ENCODE measurements at places on chromosomes 12 and 14.

DNA sequence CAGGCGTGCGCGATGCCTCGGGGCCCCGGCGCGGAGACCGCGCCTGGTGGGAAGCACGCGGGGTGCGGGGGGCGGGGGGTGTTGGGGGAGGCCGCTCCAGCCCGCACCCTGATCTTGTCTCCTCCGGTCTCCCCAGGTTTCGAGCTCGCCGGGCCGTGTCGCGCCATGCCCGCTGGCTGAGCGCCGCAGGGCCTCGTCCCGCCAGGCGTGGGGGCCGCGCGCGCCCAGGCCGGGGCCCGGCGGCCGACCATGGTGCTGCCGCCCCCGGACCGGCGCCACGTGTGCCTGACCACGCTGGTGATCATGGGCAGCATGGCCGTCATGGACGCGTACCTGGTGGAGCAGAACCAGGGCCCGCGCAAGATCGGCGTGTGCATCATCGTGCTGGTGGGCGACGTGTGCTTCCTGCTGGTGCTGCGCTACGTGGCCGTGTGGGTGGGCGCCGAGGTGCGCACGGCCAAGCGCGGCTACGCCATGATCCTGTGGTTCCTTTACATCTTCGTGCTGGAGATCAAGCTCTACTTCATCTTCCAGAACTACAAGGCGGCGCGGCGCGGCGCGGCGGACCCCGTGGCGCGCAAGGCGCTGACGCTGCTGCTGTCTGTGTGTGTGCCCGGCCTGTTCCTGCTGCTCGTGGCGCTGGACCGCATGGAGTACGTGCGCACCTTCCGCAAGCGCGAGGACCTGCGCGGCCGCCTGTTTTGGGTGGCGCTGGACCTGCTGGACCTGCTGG is 2.4 kb downstream of the TMEM121 start:
- no peak for DNase-seq

DNA sequence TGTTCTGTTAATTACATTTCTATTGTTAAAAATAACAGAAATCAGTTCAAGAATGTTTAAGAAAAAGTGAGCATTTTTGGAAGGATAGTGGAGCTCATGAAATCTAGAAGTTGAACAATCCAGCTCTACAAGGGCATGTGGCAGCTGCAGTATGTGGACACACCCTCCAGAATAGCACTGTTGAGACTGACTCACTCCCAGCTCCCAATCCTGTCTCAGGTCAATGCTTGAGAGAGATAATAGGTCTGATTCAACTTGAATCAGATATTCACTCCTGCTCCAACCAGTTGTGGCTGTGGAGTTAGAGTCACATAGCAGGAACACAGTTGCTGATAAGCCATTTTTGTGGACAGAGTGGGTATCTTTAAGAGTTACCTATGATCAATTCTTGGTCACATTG is 113.0 kb upstream of the NTF3 start:
- DNase-seq = no peak

DNA sequence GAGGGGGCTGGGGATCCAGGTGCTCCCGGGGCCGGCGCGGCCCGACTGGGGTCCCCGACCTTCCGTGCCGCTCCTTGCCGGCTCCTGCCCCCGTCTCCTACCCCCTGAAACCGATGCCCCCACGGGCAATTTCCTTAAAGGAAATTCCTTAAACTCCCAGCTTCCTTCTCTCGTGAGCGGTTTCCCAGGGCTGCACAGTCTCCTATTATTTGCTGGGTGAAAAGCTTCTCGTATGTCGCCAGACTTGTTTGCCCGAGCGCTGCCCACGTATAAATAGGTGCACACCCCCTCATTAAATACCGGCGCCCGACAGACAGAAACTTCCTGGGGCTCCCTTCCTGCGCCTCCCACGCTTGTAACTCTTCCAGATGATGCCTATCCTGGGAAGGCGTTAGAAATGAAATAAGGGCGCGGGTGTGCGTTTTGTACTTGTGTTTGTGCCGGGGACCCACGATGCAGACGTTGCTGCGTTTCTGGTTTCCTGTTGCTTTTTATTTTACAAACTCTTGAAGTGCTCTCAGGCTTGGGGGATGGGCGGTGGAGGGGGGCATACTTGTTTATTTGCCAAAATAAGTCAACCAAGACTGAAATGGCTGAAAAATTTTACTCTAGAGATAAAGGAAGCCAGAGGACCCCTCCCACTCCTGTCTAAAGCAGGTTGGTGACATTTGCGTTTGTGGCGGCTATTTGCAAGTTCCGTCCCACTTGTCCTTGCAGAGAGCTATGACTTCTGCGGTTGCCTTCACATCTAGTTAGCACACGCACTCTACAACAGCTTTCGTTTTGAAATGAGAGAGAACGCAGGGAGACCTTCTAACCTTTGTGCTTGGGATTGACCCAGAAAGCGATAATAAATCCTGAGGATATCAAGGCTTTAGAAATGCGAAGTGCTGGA is 1.0 kb downstream of the HIP1R start:
- DNase-seq = no peak

- DNase-seq = no peak
These were observed 152.7 kb downstream of the CHST11 start for GRCh38 chr12:104609445-104609844.

DNA sequence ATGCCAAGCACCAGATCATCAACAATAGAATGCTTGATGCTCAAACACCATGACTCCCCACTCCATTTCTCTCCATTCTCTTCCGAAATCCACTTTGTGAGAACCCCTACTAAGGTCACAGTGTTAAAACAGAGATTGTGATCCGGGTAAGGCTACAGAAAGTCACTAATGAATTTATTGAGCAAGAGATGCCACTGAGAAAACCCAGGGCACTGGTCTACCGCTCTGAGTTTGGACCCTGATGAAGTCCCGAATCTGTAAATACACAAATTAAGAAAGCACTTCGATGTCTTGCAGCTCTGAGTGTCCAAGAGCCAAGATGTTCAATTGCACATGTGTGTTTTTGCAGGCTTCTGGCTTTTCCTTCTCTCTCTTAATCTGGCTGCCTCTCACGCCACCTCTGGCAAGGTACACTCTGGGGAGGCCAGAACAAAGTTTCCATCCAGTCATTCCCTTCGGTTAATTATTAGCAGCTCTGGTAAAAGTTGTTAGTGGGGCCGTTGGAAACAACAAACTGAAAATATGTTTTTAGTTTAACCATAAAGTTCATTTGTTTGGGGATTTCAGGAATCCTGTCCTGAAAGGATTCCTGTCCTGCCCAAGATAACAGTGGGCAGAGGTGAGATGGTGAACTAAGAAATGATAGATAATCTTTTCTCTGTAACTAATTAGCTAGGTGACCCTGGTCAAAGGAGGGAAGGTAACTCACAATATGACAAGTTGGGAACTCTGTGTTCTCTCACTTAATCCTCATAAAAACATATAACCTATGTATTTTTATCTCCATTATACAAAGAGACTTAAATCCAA is 75.4 kb downstream of the BTG1 start:
- DNase-seq = peak; percentile 38

DNA sequence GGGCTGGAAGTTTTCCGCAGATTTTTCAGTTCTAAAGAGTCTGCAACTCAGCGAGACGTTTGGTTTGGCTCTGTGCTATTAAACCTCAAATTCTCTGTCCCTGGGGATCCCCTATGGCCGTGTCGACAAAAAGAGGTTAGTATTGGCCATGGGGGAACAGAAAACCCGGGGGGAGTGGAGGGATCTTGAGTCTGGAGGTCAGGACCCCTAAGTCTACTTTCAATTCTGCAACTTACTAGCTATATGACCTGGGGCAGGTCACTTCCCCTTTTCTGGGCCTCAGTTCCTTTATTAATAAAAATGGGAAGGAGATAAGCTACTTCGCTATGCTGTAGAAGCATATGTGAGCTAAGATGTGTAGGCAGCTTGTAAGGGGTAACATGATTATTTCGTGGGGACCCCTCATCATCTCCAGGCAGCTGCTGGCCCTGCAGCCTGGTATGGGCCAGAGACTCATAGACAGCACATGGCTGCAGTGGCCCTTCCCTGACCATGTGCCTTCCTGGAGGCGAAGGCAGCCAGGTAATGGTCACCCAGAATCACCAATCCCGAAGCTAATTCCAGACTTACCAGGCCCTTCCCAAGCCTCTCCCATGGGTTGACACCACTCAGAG is 8.6 kb downstream of the ASB2 start:
- no peak for DNase-seq
